ENCODE measurements at places on chromosomes 1 and 21. TPM values are rescaled to one million over a fixed set of nuclear protein-coding genes. Genes with fewer than 3 reads are reported as not detected.

The COL6A1 gene
- polyA plus RNA-seq, result 0.28 TPM

The RGS8 gene
- not detected for polyA plus RNA-seq

The PTTG1IP gene
- polyA plus RNA-seq, result 49.5 TPM

The HAO2 gene
- polyA plus RNA-seq, result not detected

The INAVA gene
- polyA plus RNA-seq, result 5.3 TPM

The TNNT2 gene
- not detected for polyA plus RNA-seq

The FMO3 gene
- polyA plus RNA-seq, result not detected

The TIE1 gene
- 1.5 TPM for polyA plus RNA-seq

The DMRTA2 gene
- polyA plus RNA-seq, result not detected

The CSF3R gene
- not detected for polyA plus RNA-seq

The GBP6 gene
- not detected for polyA plus RNA-seq

The SPRR2B gene
- polyA plus RNA-seq, result not detected

The TNNI3K gene
- not detected for polyA plus RNA-seq

The EFNA1 gene
- polyA plus RNA-seq, result 0.44 TPM

The IFNLR1 gene
- polyA plus RNA-seq, result 3.2 TPM

The NOS1AP gene
- polyA plus RNA-seq, result not detected

The OLIG2 gene
- not detected for polyA plus RNA-seq

The PTPN7 gene
- 125 TPM for polyA plus RNA-seq

The CD244 gene
- 0.75 TPM for polyA plus RNA-seq

The CD84 gene
- 7.9 TPM for polyA plus RNA-seq
